ENCODE measurements at places on chromosomes 7 and 10.

GRCh38 chr10:127145173-127145572 is 51.2 kb downstream of the INSYN2A start:
- DNase-seq: peak; percentile 87

DNA sequence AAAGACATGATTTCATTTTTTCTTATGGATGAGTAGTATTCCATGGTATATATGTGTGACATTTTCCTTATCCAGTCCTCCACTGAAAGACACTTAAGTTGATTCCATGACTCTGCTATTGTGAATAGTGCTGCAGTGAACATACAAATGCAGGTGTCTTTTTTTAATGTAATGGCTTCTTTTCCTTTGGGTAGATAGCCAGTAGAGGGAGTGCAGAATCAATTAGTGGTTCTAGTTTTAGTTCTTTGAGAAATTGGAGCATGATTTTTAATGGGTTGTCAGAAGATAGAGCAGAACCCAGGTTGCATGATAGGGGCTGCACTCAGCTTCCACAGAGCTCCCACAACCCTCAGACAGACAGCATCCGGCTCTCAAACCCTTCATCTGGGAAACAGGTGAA is 152.9 kb upstream of the PLXDC2 start:
- no peak for DNase-seq

DNA sequence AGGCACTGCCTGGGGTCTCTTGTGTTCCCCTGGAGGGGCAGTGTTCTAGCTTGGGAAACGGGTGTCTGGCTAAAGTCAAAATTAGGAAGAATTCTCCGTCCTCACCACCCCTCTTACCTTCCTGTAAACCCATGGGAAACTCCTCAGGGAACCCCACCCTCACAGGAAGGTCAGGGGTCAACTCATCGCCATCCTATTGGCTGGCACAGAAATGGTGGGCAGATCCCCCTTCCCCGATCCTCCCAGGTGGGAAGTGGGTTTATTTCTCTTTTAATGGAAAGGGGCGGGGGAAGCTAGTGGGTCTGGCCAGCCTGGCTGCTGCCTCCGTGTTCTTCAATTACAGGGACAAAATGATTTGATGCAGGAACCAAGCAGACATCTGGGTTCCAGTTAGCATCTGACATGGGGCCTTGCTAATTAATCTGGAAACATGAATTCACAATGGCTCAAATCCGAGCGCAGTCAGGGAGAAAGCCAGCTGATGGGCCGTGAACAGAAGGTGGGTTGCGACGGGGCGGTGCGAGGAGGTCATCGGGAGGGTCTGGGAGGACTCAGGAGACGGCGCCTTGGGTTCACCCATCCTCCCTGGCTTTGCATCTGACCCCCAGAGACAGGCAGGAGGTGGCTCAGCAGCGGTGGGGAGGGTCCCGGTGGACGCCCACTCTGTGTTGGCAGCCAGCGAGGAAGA is 66.6 kb downstream of the SLIT1 start:
- DNase-seq: no peak

DNA sequence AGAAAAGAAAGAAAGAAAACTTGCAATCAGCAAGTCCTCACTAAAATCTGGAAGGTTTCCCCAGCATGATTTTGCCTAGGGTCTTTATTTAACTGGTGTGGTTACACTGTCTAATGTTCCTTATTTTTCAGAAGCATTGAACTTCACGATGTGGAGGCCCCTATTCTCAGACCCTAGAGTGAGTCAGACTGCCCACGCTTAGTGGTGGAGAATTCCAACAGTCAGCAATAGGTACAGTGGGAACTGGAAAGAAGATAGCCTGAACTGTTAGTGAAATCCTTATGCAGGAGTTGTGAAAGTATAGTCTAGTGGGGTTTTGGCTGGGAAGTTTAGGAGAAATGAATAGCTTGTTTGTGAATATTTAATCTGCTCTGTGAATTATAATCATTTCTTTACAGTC is 115.0 kb downstream of the FZD1 start:
- peak; percentile 30 for DNase-seq

DNA sequence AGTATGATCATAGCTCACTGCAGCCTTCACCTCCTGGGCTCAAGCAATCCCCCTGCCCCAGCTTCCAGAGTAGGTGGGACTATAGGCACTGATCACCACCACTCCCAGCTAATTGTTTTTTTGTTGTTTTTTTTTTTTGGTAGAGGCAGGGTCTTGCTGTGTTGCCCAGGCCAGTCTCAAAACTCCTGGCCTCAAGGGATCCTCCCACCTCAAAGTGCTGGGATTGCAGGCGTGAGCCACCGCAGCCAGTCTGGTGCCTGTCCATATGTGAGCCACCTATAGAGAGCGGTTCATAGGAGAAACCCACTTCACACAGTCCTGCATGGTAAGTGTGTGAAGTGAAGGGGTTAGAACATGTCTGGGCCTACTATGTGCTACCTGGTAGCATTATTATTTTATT is 47.5 kb downstream of the SLC29A4 start:
- no peak for DNase-seq

GRCh38 chr10:59905066-59905730 is 1.2 kb downstream of the CCDC6 start:
- DNase-seq: peak; percentile 40

DNA sequence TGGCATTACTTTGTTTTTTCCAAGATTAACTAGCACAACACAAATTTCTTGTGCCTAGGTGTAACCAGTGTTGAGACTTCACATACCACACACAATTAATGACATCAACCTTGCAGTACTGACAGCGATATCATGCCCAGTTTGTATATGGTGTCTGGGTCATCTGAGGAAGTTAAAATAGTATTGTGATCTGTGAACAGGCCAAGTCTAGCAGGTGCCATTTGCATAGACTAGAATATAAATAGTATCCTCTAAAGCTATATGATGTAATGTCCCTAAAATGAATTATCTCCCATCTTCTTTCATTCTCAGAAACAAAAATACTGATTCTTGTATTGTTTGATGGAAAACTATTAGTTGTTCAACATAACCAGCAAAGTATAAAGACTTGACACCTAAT is 175.8 kb upstream of the KAT6B start:
- no peak for DNase-seq

DNA sequence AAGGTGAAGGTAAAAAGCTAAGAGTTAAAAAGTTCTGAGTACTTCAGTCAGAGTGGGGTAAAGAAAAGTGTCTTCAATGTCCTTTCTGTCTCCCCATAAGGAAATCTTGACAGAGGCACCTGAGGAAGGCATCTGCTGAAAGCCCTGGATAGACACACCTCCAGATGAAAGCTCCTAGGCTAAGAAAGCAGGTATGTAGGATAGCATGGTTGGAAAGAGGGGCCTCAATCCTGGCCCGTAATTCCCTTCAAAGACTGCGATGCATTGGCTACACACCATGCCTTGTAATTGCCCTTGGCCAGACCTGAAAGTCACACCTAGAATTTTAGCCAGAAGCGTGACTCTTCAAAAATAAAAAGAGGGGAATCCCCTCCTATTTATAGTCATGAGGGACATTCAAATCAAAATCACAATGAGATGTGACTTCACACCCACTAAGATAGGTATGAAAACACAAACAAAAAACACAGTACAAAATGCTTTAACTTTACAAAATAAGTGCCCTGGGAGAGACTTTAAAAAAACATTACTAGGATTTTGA is 809.7 kb downstream of the IPMK start:
- DNase-seq: no peak

- DNase-seq: no peak
These were observed 1047.1 kb downstream of the NRG3 start for GRCh38 chr10:82922046-82922445.

DNA sequence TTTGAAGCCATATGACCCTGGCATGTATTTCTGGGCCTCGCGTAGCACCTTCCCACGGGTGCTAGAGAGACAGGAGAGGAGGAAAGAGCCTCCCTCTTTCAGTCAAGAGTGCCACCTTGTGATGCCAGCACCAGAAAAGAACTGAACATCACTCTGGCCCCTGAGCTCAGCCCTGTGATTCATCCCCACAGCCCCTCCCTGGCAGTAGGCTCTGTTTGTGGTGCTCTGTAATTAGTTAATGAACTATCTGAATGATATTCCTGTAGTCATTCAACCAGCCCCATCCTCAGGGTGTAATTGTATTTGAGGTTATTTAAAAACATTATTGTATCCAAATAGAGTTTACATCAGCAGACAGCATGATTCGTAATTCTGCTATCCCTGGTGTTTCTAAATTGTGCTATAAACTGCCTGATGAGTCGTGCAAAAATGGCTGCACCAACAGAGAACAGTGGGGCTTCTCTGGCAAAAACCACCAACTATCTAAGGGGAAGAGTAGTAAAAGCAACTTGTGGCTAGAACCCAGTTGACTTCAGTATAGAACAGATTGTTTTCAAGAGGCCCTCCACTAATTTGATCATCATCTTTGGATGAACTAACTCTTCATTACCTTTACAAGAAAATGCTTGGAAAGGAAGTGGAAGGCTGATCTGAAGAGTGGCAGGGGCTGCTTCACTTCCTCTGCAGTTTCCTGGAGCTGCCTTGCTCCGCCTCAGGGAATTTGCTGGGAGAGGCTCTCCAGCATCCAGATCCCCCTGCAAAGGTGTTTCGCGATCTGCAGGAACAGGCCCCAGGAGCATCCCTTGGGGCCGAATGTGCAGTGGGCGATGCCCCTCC is 23.7 kb upstream of the TIAL1 start:
- DNase-seq: peak; percentile 62

DNA sequence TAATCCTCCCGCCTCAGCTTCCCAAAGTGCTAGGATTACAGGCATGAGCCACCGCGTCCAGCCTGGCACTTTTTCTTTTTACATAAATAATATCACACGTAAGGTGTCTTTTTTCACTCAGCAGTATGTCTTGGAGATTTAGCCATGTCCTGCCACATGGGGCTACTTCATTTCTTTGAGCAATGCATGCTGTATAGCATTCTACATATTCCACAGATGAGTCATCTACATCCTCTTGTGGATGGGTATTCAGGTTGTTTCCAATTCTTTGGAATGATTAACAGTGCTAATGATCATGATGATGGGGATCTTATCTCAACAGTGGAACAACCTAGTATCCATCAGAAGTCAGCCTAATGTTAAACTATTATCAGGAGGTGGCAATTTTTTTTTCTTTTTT is 50.8 kb downstream of the ZNF503 start:
- peak; percentile 44 for DNase-seq

DNA sequence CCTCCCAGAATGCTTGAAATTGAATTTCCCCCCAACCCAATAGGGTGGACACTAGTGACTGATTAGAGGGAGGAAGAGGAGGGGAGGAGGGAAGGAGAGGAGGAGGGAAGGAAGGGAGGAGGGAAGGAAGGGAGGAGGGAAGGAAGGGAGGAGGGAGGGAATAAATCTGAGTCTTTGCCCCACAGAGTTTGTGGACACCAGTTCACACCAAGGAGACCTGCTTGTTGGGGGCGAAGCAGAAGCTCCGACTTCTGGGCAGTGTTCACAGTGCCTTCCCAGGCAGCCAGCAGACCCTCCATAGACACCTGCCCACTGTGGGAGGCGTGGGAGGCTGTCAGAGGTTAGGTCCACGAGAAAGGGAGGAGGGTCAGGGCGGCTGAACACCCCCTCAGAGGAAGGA is 44.8 kb downstream of the PRKAG2 start:
- DNase-seq: no peak

- no peak for DNase-seq
These were observed 779 bp downstream of the IFIT2 start for GRCh38 chr10:89302625-89303024.

GRCh38 chr7:148901178-148901577 is 17.1 kb upstream of the EZH2 start:
- DNase-seq: no peak

DNA sequence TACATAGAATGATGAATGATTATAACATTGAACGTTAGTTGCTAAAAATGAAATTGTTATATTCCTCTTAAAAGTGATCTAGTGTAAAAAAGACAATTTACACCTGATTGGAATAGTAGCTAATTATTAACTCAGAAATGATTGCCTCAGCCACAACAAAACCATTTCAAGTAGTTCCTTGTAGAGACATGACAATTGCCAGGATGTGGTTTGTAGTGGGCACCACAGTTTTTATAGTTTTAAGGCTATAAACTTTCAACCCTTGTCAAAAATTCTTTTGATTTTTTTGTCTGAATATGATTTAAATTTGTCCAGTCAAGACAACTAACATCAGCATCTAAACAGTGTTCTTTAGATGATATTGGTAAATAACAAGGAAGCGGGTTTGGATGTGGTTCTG is 145.2 kb downstream of the SUGCT start:
- DNase-seq: no peak

GRCh38 chr10:89653410-89653869 is 8.4 kb upstream of the PANK1 start:
- peak; percentile 17 for DNase-seq

- no peak for DNase-seq
These were observed 213.6 kb downstream of the RPS24 start for GRCh38 chr10:78247266-78247665.

- no peak for DNase-seq
These were observed 242.1 kb upstream of the PITRM1 start for GRCh38 chr10:3414667-3415023.

GRCh38 chr7:93442478-93443224 is 131.9 kb downstream of the CALCR start:
- peak; percentile 38 for DNase-seq

- DNase-seq: no peak
These were observed 17.9 kb downstream of the JCAD start for GRCh38 chr10:30041196-30042105.

DNA sequence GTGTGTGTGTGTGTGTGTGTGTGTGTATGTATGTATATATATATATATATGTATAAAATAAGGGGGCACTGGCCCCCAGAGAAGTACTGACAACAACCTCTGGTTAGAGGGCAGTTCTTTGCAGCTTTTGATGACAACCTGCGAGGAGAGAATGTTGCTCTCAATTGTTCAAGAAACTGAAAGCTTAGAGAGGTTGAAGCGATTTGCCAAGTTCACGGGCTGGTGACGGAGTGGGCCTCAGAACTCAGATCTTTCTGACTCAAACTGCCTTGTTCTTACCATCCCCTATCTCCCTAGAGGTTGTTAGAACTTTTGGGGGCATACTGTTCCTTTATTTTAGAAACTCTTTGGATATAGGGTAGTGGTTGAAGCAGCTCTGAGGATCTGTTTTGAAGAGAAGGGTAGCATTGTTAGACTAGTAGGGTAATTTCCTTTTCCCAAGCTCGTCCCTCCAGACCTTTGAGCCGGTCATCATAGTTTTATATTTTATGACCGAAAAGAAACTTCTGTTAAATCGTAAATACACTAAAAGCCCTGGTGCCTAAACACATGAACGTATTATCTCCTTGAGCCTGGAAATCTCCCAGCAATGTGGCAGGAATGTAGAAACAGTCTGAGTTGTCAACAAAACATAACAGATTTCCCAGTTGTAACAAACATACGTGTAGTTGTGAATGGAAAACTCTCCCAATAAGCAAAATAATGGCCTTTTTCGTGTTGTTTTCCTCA is 541.7 kb upstream of the GALNT17 start:
- no peak for DNase-seq

- peak; percentile 59 for DNase-seq
These were observed 37.5 kb downstream of the TAS2R41 start for GRCh38 chr7:143514995-143515735.

- DNase-seq: no peak
These were observed 23.1 kb upstream of the PIK3CG start for GRCh38 chr7:106841896-106842390.

DNA sequence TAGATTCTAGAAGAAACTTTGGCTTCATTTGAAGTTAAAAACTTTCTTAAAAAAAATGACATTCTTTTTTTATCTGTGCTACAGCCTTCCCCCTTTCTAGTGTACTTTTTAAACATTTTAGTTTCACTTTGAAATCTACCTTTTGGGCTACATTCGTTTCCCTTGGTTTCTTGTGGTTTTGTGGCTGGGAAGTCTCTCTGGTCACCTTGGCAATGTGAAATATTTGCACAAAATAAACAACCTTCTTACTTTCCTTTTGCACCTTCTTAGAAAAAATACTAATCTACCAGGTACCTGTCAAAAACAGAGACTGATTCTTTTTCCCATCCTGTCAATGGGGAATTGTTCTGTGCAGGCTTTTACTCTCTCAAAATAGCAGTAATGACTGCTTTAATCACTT is 350.2 kb downstream of the GATA3 start:
- no peak for DNase-seq
